H7 (cell line): ENCODE measurements at places on chromosomes 13 and 19. TPM values are rescaled to one million over a fixed set of nuclear protein-coding genes. Genes with fewer than 3 reads are reported as not detected.

- peak; percentile 22 for DNase-seq
Measured at GRCh38 chr19:11338569-11339253, 746 bp downstream of the RAB3D start.

DNA sequence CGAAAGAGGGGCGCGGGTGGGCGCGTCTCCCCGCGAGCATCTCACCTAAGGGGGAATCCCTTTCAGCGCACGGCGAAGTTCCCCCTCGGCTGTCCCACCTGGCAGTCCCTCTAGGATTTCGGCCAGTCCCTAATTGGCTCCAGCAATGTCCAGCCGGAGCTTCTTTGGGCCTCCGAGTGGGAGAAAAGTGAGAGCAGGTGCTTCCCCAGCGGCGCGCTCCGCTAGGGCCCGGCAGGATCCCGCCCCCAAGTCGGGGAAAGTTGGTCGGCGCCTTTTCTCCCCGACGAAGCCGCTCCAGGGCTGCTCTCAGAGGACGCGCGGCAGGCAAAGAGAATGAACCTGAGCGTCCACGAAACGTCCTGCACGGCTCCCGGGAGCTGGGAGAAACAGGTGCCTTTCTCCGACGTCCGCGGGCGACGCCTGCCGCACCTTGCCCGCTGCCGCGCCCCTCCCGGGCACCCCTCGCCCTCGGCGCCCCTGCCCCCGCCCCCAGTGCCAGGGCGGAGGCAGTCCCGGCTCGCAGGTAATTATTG lies 366 bp upstream of the KL start:
- peak; percentile 62 for DNase-seq

DNA sequence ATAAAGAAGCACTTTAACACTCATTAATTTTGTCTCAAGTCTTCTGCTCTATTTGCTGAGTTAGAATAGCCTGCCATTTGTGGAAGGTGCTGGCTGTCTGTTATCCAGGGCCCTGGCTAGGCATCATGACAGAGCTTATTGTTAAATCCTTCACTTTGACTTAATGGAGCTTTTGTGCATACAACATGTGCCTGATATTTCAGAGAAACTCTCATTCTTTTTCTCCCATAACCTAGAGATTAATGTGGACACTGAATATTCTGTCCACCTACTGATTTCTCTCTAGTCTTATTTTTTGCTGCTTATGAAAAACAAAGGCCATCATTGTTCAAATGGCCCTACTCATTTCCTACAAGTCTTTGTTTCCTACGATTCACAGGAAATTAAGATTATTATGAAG lies 383.1 kb upstream of the HTR2A start:
- no peak for DNase-seq

DNA sequence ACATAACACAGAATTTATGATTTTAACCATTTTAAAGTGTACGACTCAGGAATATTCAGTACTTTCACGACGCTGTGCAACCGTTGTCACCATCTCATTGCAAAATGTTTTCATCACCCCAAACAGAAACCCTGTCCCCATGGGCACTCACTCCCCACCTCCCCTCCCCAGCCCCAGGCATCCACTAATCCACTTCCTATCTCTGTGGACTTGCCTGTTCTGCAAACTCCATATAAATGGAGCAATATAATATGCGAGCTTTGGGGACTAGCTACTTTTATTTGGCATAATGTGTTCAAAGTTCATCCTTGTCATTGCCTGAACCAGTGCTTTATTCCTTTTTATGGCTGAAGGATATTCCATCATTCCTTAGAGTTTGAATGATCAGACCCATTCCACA lies 7.3 kb upstream of the INSR start:
- DNase-seq = no peak

DNA sequence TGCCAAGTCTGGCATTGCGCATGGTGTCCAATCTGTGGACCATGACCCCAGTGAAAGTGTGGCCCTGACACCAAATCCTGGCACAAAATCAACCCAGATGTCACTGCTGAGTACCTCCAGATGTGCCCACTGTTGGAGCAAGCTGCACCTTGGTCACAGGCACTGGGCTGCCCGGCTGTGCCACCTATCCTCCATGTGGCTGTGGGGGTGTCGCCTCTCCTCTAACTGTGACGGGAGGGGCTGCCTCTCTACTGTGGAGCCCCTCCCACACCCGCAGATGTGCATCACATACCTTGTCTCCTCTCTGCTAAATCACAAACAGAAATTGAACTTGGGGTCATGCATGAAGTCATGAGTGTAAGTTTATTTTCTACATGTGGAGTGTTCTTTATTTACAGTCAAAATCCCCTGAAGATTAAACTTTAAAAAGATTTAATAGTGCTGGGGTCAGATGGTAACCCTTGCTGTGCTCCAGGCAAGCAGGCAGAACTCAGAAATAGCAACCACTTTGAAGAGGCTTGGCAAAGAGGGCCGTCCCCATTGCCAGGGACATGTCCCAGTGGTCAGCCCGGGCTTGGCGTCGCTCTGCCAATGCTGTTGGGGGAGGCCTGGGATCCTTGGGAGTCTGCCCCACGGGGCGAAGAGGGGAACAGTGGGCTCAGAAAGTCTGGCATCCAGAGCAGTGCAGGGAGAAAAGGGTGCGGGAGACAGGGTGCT lies 46.4 kb upstream of the ZNF536 start:
- DNase-seq = no peak

Gene ATP12A
- total RNA-seq = 0.04 and 0.62 TPM in 2 replicates

- no peak for DNase-seq
Measured at GRCh38 chr13:94579063-94579462, 16.9 kb downstream of the TGDS start.

DNA sequence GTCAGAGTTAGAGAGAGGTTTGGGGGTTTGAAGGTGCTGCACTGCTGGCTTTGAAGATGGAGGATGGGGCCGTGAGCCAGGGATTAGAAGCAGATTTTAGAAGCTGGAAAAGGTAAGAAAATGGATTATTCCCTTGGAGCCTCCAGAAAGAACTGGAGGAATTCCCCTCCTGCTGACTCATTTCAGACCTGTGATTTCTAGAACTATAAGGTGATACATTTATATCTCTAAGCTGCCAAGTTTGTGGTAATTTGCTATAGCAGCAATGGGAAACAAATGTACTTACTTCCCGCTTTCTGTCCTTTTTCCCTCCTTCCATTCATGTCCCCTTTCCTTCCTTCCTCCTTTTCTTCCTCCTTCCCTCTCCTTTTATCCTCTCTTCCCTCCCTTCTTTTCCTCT lies 78.5 kb upstream of the PCDH8 start:
- DNase-seq = no peak

- peak; percentile 50 for DNase-seq
Measured at GRCh38 chr13:110109140-110109783, 197.7 kb downstream of the COL4A1 start.

Gene SRRM5
- 0.21 and 0.26 TPM in 2 replicates for total RNA-seq

DNA sequence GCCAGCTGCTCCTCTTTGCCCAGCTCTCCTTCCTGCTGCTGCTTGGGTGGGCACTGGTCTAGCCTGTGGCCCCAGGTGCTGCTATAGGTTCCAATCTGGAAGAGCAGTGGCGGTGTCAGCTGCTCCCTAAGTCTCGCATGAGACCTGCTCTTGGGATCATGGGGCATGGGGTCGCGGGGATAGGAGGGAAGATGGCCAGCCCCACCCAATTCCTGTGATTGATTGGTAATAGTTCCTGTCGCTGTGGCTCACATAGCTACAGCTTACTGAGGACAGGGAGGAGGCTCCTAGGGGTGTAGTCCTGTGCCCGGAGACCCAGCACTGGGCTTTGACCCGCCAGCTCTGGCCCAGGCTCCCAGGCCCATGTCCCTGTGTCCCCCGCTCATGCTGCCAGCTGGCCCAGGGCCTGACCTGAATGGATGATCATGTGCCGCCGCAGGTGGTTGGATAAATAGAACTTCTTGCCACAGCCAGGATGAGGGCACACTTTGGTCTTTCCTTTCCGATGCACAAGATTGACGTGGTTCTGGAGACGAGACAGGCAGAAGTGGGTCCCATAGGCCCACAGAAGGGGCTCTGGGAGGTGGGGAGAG lies 4.5 kb upstream of the ELAVL3 start:
- DNase-seq = peak; percentile 67

Gene KCNN4
- 0.62 and 1.1 TPM in 2 replicates for total RNA-seq

DNA sequence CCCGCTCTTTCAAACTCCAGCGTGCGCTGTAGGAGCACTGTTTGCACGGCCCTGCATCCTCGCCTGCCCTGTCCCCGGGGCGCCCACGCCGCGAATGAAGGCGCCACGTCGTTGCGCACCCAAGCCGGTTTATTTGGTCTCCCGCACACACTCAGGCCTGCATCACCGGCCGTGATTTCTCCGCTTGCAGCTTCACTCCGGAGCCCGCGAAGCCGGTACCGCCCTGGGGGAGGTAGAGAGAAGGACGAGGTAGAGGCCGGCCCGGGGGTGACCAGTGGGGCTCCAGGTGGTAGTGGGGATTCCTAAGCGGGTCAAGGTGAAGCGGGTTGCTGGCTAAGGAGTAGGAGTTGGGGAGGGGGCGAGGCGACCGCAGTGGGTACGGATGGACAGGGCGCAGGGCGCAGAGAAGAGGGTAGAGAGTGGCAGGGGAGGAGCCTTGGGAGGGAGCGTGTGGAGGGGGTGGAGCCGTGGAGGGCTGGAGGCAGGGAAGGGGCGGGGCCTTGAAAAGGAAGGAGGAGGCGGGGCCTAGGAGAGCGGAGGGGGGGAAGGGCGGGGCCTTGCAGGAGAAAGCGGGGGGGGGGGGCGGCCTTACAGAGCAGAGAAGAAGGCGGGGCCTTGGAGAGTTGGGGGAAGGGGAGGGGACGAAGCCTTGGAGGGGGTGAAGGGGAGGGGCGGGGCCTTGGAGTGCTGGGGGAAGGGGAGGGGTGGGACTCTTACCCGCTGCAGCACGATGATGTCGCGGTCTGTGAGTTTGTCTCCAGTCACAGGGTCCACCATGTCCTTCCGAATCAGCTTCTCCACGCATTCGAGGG lies 24.6 kb downstream of the NOSIP start:
- DNase-seq = peak; percentile 99

- no peak for DNase-seq
Measured at GRCh38 chr13:105874814-105875213, 660.6 kb downstream of the EFNB2 start.

DNA sequence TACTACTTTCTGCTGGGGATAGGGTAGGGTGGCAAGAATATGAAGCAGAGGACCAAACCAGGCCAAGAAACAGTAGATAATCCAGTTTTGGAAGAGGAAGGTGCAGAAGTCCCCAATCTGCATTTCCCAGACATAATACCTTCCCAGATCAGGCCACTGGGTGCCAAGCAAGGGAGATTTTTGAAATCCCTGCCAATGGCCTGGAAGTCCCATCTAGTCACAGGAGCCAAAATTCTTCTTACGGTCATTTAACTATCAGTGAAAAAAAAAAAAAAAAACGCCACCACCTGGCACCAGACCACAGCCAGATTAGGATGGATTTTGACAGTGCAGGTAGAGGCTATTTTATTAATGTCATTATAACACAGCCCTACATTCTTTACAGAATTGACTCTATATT lies 57.8 kb downstream of the ZC3H13 start:
- no peak for DNase-seq

Gene KDELR1
- total RNA-seq = 110 and 111 TPM in 2 replicates

- no peak for DNase-seq
Measured at GRCh38 chr13:109465148-109465547, 321.2 kb downstream of the IRS2 start.

DNA sequence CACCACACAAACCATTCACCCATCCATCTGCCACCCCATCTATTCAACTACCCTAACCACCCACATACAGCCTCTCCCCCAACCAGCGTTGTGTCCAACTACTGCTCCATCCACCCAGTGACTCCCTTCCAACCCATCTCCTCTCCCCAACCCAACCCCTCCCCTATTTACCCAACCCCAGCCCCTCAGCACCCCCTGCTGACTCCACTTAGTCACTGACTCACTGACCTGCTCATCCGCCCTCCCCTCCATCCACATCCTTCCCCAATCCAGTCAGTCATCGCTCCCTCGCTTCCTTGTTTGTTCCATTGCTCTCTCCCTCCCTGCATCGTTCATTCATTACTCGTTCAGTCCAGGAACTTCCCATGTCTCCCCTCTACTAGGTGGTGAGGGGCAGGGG lies 39.2 kb downstream of the KCNC3 start:
- DNase-seq = peak; percentile 79

DNA sequence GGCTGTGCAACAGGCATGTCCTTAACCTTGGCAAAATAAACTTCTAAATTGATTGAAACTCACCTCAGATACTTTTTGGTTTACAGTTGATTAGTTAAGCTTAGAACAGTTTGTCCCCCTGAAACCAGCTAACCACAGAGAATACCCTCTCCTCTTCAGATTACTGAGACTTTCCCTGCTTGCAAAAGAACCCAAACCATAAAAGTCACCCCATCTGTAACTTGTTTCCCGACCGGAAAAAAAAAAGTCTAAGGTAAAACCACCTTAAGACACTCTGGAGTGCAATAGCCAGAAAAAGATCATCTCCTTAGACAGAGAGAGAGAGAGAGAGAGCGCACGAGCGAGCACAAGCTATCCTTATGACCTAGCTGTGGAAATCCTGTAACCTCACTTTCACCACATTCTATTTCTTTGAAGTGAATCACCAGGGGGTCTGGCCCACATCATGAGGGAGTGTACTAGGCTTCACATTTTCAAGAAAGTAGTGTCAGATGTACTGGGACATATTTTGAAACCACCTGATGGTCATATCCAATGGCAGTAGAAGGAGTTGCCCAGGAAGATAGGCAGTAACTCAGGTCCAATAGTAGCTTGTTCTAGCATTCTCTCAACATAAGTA lies 11.1 kb upstream of the GTF2F2 start:
- DNase-seq = peak; percentile 43

Gene PPM1N
- 4.0 and 9.2 TPM in 2 replicates for total RNA-seq

Gene GJA3
- 0.03 and 0.15 TPM in 2 replicates for total RNA-seq

DNA sequence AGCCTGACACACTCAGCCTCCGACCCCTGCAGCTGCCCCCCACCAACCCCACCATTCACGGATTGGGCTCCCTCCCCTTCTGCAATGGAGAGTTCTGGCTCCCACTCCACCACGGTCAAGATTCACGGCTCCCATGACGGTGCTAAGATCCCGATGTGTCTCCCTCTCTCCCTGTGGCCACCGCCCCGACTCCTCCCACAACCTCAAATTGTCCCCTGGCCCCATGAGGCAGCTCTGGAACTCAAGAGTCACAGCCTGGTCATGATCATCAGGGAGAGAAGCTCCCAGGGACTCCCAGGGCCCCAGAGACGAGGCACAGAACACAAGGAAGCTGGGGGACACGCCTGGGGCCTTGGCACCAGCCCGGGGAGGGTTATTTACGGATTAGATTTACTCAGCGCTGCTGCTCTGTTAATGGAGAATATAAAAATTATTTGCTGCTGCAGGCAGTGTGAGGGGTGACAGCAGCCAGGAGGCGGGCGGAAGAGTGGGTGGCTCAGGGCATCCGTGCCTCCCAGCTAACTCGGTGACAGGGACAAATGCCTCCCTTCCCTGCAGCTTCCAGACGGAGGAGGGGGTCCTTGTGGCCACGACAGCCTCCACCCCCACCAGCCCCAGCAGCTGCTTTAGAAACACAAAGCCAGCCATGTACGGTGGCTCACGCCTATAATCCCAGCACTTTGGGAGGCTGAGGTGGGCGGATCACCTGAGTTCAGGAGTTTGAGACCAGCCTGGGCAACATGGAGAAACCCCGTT lies 184.2 kb downstream of the PTPRS start:
- peak; percentile 59 for DNase-seq

Gene CELF5
- 1.4 and 2.5 TPM in 2 replicates for total RNA-seq

Gene KL
- not detected in 2 replicates for total RNA-seq
